ENCODE measurements at places on chromosomes 7 and 10.

DNA sequence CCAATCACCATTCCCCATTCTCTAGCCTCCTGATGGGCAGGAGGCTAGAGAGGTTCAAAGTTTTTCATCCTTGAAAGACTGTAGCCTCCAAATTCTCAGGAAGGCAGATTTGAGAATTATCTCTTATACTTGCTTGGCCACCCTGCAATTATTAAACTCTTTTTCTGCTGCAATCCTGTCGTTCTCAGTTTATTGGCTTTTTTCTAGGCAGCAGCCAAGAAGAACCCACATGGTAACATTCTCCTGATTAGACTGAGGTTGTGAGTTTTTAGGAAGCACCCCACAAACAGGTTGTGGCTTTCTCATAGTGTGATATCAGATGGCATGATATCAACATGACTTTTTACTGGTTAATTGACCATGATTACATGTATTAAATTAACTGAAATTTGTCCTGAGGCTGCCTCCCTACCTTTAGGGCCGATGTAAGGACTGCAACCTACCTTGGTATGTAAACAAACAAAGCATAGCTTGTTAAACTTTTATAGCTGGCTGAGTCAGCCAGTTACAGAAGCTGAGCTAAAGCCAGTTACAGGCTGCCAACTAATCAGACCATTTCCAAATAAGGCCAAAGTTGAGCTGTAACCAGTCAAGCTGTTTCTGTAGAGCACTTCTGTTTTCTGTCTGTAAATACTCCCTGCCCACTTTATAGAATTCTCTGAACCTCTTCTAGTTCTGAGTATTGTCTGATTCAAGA is 3.2 kb upstream of the ZNF248 start:
- DNase-seq, result no peak

DNA sequence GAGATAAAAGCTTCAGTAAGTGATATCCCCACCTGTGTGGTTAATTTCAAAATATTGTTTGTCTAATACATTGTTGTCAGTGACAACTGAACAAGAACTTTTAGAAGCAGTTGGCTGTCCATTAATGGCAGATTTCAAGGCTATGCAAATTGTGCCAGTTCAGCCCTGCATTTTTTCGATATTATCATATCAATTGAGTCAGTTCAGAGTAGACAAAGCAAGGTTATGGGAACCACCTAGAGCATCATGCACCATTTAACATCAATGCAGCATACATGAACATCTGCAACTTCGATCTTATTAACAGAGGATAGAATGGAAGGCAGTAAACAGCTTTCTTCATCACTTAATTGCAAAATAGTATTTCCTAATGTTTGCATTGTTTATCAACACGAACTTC is 180.7 kb upstream of the KAT6B start:
- no peak for DNase-seq

- DNase-seq, result no peak
These were observed 22.8 kb upstream of the MALSU1 start for GRCh38 chr7:23276376-23276775.

- DNase-seq, result no peak
These were observed 999 bp upstream of the MRPS24 start for GRCh38 chr7:43870316-43870715.

- DNase-seq, result no peak
These were observed 41.4 kb downstream of the NRF1 start for GRCh38 chr7:129652914-129653313.

GRCh38 chr7:155326385-155326784 is 28.7 kb downstream of the INSIG1 start:
- DNase-seq, result no peak

GRCh38 chr10:112832959-112833358 is 117.1 kb upstream of the TCF7L2 start:
- no peak for DNase-seq

- DNase-seq, result no peak
These were observed 100.2 kb downstream of the GNAT3 start for GRCh38 chr7:80411621-80412020.

GRCh38 chr10:110076559-110077318 is 69.0 kb downstream of the ADD3 start:
- DNase-seq, result no peak

- DNase-seq, result no peak
These were observed 18.4 kb downstream of the VTI1A start for GRCh38 chr10:112465299-112465883.

GRCh38 chr7:107850643-107851042 is 40.3 kb upstream of the DLD start:
- DNase-seq, result no peak

DNA sequence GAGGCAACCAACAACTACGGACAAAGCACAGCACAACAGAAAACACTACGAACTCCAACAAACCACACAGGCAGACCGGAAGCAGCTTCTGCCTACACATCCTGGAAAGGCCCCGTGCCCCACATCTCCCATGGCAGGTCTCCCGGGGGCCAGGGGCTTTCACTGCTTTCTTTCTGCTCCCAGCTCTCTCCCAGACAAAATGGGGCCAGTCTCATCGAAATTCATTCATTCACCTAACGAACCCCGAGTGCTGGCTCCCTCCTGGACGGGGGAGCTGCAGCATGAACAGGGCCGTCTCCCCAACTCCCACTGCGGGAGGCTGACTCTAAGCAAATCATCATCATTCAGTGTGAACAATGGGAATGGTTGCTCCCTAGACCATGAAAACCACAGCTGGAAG is 47.6 kb upstream of the NANOS1 start:
- no peak for DNase-seq

DNA sequence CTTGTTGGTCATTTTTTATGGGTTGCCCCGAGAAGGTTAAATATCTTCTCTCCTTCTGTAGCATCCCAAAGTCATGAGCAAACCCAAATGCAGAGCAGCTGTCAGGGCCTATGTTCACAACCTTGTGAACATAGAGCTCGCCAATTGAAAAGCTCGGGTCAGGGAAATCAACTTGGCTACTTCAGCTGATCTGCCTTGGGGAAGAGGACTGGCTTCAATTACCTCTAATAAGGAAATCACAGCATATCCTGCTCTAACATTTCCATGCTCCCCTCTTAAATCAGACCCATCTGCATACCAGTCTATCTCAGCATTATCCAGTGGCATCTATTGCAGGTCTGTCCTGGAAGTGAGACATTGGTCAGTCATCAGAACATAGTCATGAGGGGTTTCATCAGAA is 105.6 kb downstream of the ANKRD26 start:
- DNase-seq, result no peak

- DNase-seq, result no peak
These were observed 182.3 kb upstream of the ADCY1 start for GRCh38 chr7:45391618-45392451.

GRCh38 chr7:111083413-111083812 is 7.5 kb upstream of the LRRN3 start:
- DNase-seq, result no peak

DNA sequence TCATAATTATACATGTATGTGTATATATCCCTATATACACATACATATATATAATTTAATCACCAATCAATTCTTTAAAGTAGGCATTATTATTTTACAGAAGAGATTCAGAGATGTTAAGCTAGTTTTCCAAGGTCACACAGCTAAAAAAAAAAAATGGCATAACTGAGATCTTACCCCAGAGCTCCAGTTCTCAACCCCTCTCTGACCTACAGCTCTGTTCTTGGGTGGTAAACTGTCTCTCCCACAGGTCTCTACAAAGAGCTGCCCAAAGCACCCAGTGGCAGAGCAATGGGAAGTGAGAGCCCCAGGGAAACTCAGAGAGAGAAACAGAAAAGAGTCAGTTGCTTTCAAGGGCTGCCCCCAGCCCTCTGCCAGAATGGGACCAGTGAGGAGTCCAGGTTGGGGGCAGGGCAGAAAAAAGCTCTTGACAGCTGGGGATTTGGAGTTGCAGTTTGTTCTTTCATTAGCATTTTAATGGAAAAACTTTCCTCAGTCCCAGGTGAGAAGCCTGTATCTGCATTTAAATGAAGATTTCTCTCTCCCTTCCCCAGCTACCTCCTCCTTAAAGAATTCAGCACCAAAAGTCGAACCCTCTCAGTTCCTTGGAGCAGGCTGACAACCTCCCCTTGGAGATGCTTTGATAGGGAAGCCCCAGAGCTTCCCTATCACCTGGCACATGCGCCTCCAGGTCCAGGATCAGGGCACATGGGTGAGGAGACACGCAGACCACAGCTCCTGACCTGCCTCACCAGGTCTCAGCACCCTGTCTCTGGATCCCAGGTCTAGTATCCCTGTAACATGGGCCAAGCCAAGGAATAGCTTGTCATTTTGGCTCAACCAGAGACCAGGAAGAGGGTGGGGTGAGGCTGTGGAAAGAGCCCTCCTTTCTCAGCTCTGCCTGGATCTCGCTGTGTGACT is 388.1 kb downstream of the PLXNA4 start:
- no peak for DNase-seq

DNA sequence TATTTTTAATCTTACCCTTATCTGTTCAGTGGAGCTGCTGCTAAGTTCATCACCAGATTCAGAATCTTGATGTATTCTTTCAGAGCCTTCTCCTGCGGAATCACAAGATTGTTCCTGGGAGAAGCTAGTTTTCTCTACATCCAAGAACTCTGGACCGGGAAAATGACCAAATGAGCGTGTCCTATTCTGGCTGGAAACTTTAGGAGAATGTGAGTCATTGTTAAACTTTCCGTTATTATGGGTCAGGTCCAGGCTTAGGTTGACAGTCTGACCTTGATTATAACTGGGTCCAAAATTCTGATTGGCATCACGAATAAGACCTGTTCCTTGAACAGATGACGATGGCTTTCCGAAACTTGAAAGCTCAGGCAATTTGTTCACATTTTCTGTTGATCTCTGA is 20.5 kb downstream of the ARHGAP12 start:
- DNase-seq, result no peak

DNA sequence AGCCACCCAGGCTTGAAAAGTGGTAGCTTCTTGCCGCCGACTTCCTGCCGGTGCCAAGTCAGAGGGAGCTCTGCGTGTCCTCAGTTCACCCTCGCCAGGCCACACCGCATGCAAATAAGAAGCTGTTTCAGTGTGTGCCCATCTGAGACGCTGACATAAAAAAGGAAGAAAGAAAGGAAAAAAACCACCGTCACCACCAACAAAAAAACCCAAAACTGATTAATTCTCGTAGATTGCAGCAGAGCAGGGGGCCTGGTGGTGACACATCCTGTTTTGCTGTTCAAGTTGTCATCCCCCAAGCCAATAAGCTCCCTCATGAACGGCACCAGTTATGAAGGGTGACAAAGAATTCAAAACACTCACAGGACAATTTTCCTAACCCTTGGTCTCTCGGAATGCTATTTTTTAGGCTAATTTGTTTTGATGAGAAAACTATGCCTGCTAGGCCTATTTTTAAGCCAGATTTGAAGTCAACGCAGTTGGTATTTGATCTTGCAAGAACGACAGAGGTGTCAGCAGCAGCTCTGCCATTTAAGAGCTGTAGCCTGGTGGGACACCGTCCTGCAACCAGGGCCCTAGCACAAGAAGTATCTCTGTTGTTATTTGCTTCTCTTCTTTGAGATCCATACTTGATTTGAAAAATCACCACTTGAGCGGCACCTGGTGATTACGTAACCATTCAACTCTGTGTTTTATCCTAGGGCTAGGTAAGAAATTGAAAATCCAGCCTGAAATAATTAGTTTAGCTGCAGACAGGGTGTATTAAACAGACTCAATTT is 145.6 kb downstream of the PFKFB3 start:
- no peak for DNase-seq

DNA sequence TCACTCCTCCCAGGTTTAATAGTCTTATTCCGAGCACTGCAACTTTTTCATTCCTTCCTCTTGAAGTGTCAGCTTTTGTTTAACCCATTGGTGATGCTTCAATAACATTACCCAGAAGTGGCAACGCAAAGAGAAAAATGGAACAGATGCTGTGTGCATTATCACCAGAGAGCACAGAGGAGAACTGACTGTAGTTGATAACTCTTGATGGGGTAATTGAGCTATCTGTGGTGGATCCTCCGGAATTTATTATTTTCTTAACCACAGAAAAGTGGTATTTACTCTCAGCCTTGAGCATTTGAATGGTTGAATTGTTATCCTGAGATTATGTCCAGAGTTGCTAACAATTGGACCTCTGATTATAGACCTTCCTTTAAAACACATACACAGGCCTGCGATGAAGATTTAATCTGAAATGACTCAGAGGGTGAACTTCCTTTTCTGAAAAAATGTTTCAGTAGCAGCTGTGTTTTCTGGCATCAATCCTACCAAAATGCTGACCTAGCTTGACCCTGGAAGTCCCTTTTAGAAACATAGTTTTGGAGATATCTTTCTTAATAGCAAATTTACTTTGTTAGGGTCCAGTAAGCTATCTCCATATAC is 1584.4 kb upstream of the LRRTM3 start:
- no peak for DNase-seq

GRCh38 chr10:23204773-23205172 is 12.7 kb downstream of the PTF1A start:
- DNase-seq, result no peak

DNA sequence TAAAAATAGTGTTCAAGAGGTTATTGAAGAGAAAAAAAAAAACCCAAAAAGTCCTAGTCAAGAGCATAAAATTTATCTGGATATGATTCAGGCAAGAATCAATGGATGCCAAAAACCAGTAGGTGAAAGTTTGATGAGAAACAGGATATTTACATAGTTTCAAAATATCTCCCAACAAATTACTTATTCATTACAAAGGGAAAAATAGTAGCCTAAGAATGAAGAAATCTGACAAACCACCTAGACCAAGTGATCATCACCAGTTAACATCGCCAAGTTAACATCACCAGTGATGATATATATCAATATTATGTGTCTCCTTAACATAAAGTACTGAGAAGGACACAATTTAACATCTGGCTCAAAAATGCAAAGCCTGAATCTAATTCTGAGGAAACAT is 85.2 kb downstream of the RNLS start:
- DNase-seq, result no peak

- peak; percentile 13 for DNase-seq
These were observed 103.4 kb upstream of the MDFIC start for GRCh38 chr7:114818501-114818900.

GRCh38 chr7:18461785-18462467 is 33.6 kb upstream of the HDAC9 start:
- DNase-seq, result no peak

DNA sequence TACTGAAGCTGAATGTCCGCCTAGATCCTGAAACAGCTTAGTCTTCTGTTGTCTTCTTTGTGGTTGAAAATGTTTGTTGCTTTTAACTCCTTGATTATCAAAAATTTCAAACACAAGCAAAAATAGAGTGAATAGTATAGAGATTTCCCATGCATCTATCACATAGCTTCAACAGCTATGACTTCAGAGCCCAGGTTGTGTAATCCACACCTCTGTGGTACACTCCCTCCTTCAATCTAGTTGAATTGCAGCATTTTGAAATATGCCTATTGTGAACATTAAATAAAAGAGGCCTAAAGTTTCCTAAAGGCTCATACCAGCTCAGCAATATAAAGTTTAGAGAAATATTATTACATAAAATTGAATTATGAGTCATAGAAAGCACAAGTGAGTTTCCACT is 204.7 kb upstream of the HDAC9 start:
- DNase-seq, result no peak
